ENCODE measurements at places on chromosomes 11 and 22. TPM values are rescaled to one million over a fixed set of nuclear protein-coding genes. Genes with fewer than 3 reads are reported as not detected.

Gene PIH1D2
- 0.57 TPM for total RNA-seq

Gene NCAPD3
- total RNA-seq: 76.7 TPM

Gene SCGB1C1
- total RNA-seq: not detected

GRCh38 chr11:106086850-106087249 is 9.4 kb downstream of the AASDHPPT start:
- DNase-seq: no peak

GRCh38 chr11:35066030-35066429 is 72.9 kb upstream of the CD44 start:
- no peak for DNase-seq

GRCh38 chr11:106872246-106872645 is 146.0 kb downstream of the GUCY1A2 start:
- no peak for DNase-seq

GRCh38 chr22:30459181-30460052 is 12.4 kb downstream of the SEC14L3 start:
- DNase-seq: no peak

- no peak for DNase-seq
Observed at GRCh38 chr11:118485273-118485672, 42.0 kb upstream of the TTC36 start.

- DNase-seq: no peak
Observed at GRCh38 chr11:36412781-36413383, 97.2 kb downstream of the TRAF6 start.

DNA sequence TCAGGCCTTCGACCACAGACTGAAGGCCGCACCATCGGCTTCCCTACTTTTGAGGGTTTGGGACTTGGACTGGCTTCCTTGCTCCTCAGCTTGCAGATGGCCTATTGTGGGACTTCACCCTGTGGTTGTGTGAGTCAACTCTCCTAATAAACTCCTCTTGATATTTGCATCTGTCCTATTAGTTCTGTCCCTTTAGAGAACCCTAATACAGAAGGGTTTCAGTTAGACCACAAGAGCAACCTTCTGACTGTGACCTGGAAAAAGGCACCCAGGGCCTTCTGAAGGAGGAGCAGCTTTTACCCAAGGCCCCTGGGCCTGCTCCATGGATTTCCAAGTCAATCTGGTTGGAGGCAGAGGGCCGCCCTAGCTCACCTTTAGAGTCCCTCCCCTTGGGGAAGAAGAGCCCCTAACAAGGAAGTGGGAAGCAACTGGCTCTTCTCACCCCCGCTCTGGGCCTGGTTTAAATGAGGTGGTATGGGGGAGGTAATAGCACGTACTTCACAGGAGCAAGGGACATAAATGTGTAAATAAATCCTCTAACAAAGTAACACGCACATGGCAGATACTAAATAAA is 11.2 kb upstream of the CHST1 start:
- no peak for DNase-seq

DNA sequence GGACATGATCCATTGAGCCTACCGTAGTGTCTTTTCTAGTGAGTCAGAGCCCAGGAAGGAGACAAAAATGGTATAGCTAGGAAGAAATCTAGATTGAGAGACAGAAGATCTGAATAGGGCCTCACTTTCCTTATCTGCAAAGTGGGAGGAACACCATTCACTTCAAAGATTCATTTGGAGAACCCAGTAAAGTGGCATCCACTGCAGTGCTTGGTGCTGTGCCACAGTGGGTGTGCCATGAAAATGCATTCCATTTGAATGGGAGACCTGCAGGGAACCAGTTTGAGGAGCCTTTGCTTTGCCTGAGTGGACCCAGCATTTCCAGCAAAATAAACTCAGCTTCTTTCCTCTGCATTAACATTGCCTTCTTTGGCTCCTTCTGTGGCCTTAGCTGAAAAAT is 470.5 kb upstream of the CADM1 start:
- no peak for DNase-seq

DNA sequence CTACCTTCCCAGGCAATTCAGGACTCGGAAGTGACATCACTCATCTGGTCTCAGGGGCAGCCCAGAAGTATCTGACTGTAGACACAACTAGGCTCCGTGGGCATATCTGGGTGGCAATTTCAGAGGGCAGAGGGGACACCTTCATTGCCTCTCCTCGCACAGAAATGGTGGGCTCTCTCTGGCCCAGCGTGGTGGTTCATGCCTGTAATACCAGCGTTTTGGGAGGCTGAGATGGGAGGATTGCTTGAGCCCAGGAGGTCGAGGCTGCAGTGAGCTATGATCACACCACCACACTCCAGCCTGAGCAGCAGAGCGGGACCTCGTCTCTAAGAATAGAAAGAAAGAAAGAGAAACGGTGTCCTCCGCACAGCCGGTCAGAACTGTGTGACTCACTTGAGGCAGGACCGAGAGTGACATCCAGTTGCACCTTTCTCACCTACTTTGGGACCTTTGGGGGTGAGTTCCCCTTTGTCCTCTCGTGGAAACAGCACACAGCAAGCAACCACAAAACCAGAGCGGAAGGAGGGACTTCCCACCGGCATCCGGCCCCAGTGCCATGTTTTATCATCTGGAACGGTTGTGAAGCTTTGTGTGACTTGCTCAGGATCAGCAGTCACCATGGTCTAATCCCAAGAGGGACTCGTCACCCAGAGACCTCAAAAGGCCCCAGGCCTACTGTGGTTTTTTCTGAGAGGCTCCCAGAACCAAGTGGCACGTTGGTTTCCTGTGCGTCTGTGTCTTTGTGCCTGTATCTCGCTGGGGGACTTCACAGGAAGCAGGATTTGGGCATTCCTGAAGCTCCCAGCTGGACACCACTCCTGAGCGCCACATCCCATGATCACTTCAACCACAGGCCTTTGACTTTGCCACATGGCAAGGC is 38.4 kb upstream of the EMID1 start:
- no peak for DNase-seq

- DNase-seq: peak; percentile 65
Observed at GRCh38 chr11:120168960-120169681, 31.2 kb upstream of the TRIM29 start.

All from CD8-positive, alpha-beta memory T cell (primary cell).